ENCODE measurements at places on chromosomes 11 and 22.

- DNase-seq, result peak; percentile 0
Measured at GRCh38 chr11:22472306-22472705, 134.1 kb downstream of the SLC17A6 start.

- peak; percentile 7 for DNase-seq
Measured at GRCh38 chr11:6667733-6668374, 12.2 kb upstream of the DCHS1 start.

GRCh38 chr22:43331069-43331451 lies 12.1 kb downstream of the SCUBE1 start:
- no peak for DNase-seq

- DNase-seq, result no peak
Measured at GRCh38 chr11:128468111-128468510, 119.2 kb downstream of the ETS1 start.

DNA sequence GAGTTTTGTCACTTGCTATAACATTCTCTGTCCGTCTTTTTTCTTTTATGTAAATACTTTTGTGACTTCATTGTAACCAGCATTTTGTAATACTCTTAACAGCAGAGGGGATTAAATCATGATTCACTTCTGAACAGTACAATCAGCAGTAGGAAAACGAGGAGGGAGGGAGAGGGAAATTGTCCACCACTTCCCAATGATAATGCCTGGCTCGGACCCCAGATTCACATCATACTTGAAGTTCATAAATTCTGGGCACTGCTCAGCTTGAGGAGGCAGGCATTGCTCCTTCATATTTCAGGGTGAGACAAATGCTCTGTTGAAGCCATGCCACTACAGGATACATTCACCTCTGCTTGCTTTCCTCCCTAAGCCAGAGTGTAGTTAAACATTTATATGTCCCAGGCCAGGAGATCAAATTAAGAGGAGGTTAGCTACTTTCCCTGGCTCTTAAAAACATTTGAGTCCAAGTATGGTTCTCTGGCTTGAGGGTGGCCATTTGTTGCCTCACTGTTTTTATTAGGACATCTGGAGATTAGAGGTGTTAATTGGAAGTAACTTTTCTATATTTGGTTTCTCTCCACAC lies 129.0 kb upstream of the LDLRAD3 start:
- peak; percentile 33 for DNase-seq

GRCh38 chr11:235609-235996 lies 539 bp downstream of the SIRT3 start:
- DNase-seq, result no peak

DNA sequence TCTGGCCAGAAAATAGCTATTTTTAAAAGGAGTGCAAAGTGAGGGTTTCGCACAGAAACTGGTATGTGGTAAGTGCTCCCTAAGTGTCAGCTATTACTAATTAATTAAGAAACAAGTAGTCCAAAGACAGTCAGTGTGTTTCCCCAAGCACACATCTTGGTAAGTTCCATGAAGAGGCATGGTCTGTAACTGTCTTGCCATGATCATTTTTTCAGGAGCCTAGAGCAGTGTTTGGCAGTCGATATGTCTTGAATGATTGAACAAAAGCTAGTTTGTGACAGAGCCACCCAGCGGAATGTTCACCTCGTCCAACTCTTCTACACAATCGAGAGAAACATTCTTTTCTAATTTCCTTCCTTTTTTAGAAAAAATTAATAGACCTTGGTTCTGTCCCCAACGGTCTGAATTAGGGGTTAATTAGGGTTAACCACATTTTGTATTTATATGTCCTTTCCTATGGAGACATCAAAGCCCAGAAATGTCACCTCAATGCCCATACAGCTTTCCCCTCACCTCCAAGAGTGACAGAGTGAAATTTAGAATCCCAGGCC lies 57.6 kb upstream of the FTH1 start:
- no peak for DNase-seq

GRCh38 chr11:86592659-86593451 lies 79.6 kb downstream of the ME3 start:
- DNase-seq, result peak; percentile 49

All from NCI-H82 (cell line).